ENCODE measurements at places on chromosomes 12 and 14. TPM values are rescaled to one million over a fixed set of nuclear protein-coding genes. Genes with fewer than 3 reads are reported as not detected.

The TCTN1 gene
- 3.6 TPM for total RNA-seq

The MDM2 gene
- 213 TPM for total RNA-seq

The ADCY4 gene
- total RNA-seq = 5.8 TPM

The SLC38A1 gene
- total RNA-seq = 165 TPM

Measured in T-helper 2 cell treated with Interferon-gamma antibody and Interleukin-4, amounts not matched to agents 100 ng/mL and 5 ng/mL, for 36 hours (primary cell).